NCI-H774 (cell line): ENCODE measurements at places on chromosomes 5 and 9.

- no peak for DNase-seq
Measured at GRCh38 chr9:27719711-27720110, 146.4 kb upstream of the C9orf72 start.

- DNase-seq = no peak
Measured at GRCh38 chr9:69874301-69875060, 53.9 kb downstream of the CFAP95 start.

DNA sequence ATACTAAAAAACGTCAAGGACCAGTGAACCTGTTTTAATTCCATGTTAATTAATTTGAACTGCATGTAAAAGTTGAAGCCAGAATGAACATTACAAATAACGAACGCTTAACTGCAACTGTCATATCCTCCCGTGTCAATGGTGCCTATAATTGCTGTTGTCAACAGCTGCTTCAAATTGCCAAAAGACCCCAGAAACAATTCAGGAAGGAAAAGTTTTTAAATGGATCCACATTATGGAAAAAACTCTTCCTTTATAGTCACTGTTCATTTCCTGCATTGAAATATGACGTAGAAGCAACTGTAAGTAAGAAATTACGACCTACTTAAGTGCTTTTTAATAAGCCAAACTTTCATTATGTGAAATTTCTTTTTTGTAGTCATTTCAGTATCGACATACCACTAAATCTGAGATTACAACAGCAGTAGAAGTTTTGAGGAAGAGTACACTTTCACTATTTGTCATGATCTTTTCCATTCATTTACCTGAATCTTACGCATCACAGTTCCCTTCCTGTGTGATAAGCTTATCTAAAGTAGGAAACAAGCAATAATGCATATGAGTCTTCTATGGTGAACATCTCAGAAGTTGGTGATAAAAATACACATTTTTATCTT is 37.8 kb downstream of the MEF2C start:
- DNase-seq = no peak

- DNase-seq = no peak
Measured at GRCh38 chr9:21383627-21384026, 1.6 kb downstream of the IFNA2 start.

- DNase-seq = no peak
Measured at GRCh38 chr5:56516035-56516434, 282.9 kb upstream of the ANKRD55 start.
